ENCODE measurements at places on chromosomes 1 and 21. TPM values are rescaled to one million over a fixed set of nuclear protein-coding genes. Genes with fewer than 3 reads are reported as not detected.

Gene PIK3R3
- 2.1 TPM for total RNA-seq

Gene LINGO4
- total RNA-seq = not detected

Gene HPCAL4
- not detected for total RNA-seq

Gene NTMT2
- not detected for total RNA-seq

Gene CHI3L1
- total RNA-seq = 35.3 TPM

Gene SLC1A7
- 1.00 TPM for total RNA-seq
